ENCODE measurements at places on chromosomes 16 and 17. TPM values are rescaled to one million over a fixed set of nuclear protein-coding genes. Genes with fewer than 3 reads are reported as not detected.

DNA sequence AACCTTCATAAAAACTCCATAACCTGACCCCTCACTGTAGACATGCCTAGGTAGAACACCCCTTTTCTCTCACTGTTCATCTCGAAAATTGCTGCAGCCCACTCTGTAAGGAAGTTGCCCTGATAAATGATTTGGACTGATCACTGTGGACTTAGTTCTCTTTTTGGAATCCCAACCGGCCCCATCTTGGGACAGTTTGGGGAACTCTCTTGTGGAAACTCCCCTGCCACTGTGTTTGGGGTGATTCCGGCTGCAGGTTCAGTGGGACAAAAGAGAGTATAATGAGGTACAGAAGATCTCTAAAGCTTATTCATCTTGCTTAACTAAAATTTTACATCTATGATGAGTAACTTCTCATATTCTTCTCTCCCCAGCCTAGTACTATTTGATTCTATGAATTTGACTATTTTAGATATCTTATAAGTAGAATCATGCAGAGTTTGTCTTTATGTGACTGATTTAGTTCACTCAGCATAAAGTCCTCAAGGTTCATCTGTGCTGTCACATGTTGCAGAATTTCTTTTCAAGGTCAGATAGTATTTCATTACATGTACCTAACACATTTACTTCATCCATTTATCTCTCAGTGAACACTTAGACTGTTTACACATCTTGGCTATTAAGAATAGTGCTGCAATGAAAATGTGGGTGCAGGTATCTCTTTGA is 84.9 kb downstream of the ABCA8 start:
- no peaks in the 10 kb centered on the region for H3K4me1 ChIP-seq
- DNase-seq, result no peak
- H3K27me3 ChIP-seq, result no peaks in the 10 kb centered on the region
- H3K36me3 ChIP-seq, result peaks cover 26% of the 10 kb centered on the region
- no peak overlapping the region for H3K4me3 ChIP-seq

GUCY2D gene
- not detected for total RNA-seq

DNA sequence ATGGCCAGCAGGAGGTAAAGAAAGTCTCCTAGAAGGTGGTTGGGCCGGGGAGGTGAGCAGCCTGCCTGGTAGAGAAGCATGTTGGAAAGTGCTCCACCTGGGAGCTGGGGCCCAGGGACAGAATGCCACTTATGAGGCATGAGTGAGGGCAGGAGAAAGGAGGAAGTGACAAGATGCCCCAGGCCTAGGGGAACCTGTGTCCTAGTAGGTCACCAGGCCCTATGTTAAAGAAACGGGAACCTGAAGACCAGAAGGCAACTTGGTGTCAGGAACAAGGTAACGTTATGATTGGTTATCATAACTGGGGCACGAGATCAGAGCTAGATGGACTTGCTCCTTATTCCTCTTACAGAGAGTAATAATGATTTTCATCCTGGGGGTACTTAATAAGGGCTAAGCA is 34.3 kb downstream of the PITPNC1 start:
- no peaks in the 10 kb centered on the region for H3K4me1 ChIP-seq
- no peaks in the 10 kb centered on the region for H3K27me3 ChIP-seq
- no peak for DNase-seq
- H3K27ac ChIP-seq, result no peak overlapping the region
- no peak overlapping the region for H3K4me3 ChIP-seq

DNA sequence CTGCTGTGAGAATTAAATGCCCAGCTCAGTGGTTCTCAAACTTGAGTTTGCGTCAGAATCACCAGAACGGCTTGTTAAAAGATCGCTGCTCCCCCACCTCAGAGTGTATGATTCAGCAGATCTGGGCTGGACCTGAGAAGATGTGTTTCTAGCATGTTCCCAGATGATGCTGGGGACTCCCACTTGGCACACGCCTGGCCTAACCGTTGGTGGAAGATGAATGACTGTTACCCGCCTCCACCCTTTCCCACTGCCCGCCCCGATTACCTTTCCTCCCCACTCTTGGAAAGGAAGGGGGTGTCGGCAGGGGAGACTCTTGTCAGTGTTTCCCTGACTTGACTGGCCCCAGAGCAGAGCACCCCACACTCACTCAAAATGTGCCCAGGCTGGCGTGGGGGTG is 29.3 kb upstream of the ABCC3 start:
- H3K27me3 ChIP-seq, result peaks cover 29% of the 10 kb centered on the region
- H3K27ac ChIP-seq, result no peak overlapping the region
- H3K4me3 ChIP-seq, result no peak overlapping the region
- H3K36me3 ChIP-seq, result no peaks in the 10 kb centered on the region
- peaks cover 6% of the 10 kb centered on the region for H3K4me1 ChIP-seq

- peaks cover 47% of the 10 kb centered on the region for H3K4me1 ChIP-seq
- H3K36me3 ChIP-seq, result no peaks in the 10 kb centered on the region
- no peak overlapping the region for H3K27ac ChIP-seq
- H3K27me3 ChIP-seq, result no peaks in the 10 kb centered on the region
These were observed 4.0 kb downstream of the SKA2 start for GRCh38 chr17:59151006-59151405.

- H3K27me3 ChIP-seq, result peaks cover 33% of the 10 kb centered on the region
- H3K36me3 ChIP-seq, result no peaks in the 10 kb centered on the region
- no peak for DNase-seq
- no peak overlapping the region for H3K27ac ChIP-seq
These were observed 21.4 kb upstream of the SLC46A1 start for GRCh38 chr17:28427371-28427770.

ZNF689 gene
- 8.8 TPM for total RNA-seq

DNA sequence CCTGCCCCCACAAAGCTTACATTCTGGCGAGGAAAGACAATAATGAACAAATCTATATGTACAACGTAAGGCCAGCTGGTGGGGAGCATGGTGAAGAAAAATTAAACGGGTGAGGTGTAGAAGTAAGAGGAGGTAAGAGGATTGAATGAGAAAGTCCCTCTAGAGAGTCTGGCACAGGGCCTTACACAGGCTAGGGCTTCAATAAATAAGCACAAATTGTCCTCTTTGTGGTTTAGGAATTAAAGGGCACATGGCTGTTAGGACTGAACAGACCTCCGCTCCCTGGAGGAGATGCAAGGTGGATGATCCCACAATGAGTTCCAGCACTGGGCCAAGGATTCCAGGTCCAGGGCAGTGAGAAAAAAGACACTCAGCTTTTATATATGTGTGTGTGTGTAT is 43.1 kb upstream of the HAPSTR1 start:
- H3K4me1 ChIP-seq, result peaks cover 31% of the 10 kb centered on the region
- no peaks in the 10 kb centered on the region for H3K36me3 ChIP-seq
- H3K27me3 ChIP-seq, result no peaks in the 10 kb centered on the region
- no peak for DNase-seq
- peak overlapping the region; percentile 96 for H3K27ac ChIP-seq

DNA sequence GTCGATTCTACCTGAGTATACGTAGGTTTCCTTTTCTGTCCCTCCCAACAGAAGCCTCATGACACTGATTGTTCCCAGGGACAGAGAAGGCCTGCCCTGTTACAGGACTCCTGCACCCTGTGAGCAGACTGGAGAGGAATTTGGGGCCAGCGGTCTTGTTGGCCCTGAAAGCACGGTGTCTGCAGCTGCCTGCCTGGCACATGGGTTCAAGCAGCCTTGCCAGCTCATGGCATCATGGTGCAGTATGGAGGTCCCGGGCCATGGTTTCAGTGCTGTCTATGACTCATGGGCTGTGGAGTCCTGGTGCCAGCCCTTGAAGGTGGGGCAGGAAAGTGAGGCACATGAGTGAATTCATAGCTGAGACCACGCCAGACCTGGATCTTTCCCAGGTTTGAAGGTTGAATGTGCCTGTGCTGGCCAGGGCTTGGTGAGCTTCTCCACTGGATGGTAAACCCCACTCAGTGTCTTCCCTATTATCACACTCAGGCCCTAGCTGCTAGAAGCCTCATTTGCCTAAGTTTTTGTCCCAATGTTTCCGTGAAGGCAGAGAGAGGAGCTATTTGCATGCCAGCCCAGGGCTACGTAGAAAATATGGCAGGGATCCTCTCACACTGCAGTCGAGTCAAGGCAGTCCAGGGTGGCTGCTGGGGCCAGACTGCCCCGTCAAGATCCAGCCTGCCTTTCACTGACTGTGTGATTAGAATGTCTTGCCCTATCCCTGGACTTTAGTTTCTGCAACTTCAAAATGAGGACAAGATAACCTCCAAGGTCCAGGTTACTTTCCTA is 277.2 kb upstream of the CCL2 start:
- no peaks in the 10 kb centered on the region for H3K27me3 ChIP-seq
- H3K27ac ChIP-seq, result no peak overlapping the region
- H3K4me1 ChIP-seq, result no peaks in the 10 kb centered on the region
- no peaks in the 10 kb centered on the region for H3K36me3 ChIP-seq
- peak; percentile 70 for DNase-seq
- H3K4me3 ChIP-seq, result no peak overlapping the region

GRCh38 chr16:68425498-68426346 is 22.6 kb downstream of the SMPD3 start:
- H3K4me3 ChIP-seq, result no peak overlapping the region
- H3K4me1 ChIP-seq, result no peaks in the 10 kb centered on the region

DNA sequence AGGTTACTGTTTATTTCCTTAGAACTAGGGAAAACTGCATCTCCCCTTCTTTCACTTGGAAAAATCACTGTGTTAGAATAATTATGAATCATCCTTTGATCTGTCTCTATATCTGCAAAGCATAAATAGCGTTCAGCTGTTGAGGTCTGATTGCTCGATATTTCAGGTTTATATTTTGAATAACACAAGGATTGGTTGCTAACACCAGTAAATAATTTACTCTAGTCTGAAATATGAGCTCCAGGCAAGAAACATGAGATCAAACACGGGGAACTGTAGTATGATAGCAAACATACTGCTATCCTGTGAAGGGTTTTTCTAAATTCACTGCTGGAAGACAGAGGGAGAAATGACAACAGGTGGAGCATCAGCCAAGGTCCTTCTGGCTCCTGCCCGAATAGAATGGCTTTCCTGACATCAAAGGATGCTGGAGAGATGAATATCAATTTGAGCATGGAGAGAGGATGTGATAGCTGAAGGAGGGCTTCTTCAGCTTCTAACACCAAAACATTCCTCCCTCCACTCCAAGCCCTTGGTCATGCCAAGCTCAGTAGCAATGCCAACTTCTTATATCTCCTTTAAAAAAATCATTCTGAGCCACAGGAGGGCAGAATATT is 450.3 kb downstream of the SHISA9 start:
- no peak overlapping the region for H3K27ac ChIP-seq
- H3K4me3 ChIP-seq, result no peak overlapping the region
- H3K27me3 ChIP-seq, result no peaks in the 10 kb centered on the region
- no peaks in the 10 kb centered on the region for H3K36me3 ChIP-seq
- no peak for DNase-seq

DNA sequence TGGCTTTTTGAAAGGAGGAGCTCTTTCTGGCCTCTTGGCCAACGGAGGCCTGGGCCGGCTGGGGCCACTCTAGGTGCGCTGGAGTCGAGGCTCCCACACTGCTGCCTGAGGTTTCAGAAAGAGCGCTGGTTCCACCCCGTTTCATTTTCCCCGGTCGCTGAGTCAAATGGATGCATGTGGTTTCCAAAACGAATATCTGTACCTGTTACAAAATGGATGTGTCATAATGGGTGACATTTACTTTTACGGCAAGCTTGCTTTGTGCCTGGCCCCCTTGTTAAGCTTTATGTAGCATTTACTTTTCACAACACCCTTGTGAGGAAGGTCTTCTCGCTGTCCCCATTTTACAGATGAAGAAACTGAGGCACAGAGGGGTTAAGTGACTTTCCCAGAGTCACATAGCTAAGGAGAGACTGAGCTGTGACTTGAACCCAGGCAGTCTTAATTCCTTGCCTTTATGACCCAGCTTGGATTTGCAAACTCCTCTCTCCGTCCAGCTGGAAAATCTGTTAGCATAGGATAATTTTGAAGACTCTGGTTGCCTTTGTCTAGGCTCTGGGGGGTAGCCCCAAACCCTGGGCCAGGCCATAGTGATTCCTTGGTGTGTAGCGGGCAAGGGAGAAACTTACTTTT is 10.6 kb downstream of the KSR1 start:
- peaks cover 49% of the 10 kb centered on the region for H3K4me1 ChIP-seq
- no peak for DNase-seq
- no peak overlapping the region for H3K4me3 ChIP-seq
- no peaks in the 10 kb centered on the region for H3K27me3 ChIP-seq
- peak overlapping the region; percentile 8 for H3K27ac ChIP-seq

RNF227 gene
- total RNA-seq, result 2.3 TPM

- H3K27me3 ChIP-seq, result peaks cover 28% of the 10 kb centered on the region
- no peaks in the 10 kb centered on the region for H3K36me3 ChIP-seq
These were observed 52.0 kb upstream of the IRX6 start for GRCh38 chr16:55271945-55272513.

- peaks cover 39% of the 10 kb centered on the region for H3K4me1 ChIP-seq
- peak overlapping the region; percentile 83 for H3K4me3 ChIP-seq
- no peak for DNase-seq
These were observed 2.3 kb downstream of the CMIP start for GRCh38 chr16:81446907-81447268.

KRTAP9-7 gene
- total RNA-seq, result not detected

TP53TG3C gene
- total RNA-seq, result not detected

PIRT gene
- not detected for total RNA-seq

DNA sequence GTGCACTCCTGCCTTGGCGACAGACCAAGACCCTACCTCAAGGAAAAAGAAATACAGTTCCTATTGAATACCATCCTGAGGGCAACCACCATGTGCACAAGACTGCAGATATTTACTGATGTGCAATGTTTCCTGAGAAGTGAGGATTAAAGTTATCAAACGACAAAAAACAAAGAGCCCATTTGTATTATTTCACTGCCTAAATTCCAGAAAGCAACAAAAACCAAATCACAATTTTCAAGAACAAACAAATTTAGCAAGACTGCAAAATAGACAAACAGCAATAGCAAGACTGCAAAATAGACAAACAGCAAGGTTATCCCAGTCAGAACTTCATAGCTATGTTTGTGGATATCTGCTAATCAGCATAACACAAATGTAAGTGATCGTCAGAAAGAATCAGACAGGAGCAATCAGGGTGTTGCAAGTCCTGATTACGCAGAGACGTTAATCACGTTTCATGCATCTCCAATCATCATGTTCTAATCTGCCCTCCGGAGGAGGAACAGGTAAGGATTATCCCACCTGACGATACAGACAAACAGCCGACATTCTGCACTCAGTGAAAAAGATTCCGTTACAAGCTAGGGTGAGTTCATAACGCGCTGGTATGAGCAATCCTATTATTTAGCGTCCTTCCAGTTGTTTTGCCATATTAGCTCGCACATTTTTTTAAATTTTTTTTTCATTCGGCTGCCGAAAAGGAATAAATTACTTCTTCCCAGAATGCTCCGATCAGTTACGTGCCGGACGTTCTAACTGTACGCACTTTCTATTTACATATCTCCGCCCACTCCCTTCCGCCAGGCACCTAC is 2.9 kb downstream of the TMEM107 start:
- H3K36me3 ChIP-seq, result no peaks in the 10 kb centered on the region
- H3K27me3 ChIP-seq, result no peaks in the 10 kb centered on the region
- DNase-seq, result no peak
- peaks cover 41% of the 10 kb centered on the region for H3K4me1 ChIP-seq

DNA sequence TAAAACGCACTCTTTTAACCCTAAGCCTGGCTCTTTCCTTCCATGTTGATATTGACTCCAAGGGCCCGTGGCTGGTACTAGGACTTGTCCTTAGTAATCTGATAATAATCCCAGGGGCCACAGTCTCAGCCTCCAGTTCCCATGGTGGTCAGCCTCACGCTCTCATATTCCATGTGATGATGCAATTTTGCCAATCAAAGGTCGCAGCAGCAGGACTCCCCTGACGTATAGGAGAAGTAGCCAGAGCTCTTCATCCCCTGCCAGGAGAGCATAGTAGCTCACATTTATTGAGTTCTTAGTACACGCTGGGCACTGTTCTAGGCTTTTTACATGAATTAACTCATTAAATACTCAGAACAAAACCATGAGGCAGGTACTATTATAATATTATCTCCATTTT is 42.4 kb downstream of the CD300LF start:
- no peak overlapping the region for H3K27ac ChIP-seq
- no peak for DNase-seq
- H3K4me1 ChIP-seq, result peaks cover 3% of the 10 kb centered on the region
- no peak overlapping the region for H3K4me3 ChIP-seq

Measured in osteocyte (in vitro differentiated cells).